ENCODE measurements at places on chromosomes 11 and 22.

GRCh38 chr11:118320515-118320914, 16.0 kb downstream of the CD3E start:
- DNase-seq, result no peak

DNA sequence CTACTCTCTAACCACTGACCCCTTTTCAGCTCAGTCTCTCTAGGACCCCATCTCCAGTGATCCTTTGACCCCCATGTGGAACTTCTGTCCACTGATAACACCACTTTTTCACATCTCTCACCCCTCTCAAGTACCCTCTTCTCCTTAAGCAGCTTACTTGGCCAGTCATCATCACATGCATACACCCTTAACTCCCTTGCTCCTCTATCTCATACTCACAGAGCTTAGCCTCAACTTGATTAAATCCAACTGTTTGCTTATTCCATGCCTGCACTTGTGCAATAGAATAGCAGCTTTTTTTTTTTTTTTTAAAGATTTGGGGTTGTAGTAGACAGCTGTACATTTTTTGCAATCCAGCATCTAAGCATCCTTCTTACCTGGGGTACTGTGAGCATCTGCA, 22.2 kb downstream of the AQP11 start:
- DNase-seq, result no peak

DNA sequence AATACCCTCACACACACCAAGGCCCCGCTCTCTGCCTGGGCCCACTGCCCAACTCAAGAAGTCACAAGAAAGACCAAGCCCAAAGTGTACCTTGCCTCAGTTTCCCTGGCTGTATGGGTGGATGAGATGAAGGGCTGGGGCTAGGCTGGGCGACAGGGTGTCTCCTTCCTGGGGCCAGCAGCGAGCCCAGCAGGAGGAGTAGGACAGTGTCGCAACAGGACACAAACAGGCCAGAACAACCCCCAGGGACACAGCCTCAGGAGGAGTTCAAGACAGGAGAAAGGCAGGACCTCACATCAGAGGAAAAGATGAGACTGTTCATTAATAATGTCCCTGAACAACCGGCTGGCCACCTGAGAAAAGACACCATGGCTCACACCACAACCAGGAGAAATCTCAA, 13.3 kb downstream of the CSNK1E start:
- DNase-seq, result no peak

DNA sequence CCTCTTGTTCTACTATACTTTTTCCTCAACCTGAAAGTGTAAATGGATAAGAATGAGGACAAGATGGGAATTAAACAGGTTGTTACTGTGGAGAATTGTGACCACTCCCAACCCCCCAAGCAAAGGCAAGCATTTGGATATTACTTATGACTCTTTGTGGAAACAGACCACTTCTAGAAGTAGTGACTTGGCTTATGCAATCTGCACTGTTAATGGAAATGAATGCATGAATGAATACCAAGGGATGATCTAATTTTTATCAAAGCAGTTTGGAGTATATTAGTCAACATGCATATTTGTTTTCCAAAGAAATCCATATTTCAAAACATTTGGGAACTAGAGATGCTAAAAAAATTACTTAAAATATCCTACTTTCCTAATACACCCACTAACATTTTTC, 35.3 kb downstream of the AMOTL1 start:
- no peak for DNase-seq

GRCh38 chr22:33105501-33105911, 47.3 kb upstream of the SYN3 start:
- peak; percentile 43 for DNase-seq

GRCh38 chr11:118975771-118976709, 4.5 kb downstream of the FOXR1 start:
- DNase-seq, result no peak

GRCh38 chr11:134207538-134208239, 16.1 kb downstream of the NCAPD3 start:
- DNase-seq, result no peak

DNA sequence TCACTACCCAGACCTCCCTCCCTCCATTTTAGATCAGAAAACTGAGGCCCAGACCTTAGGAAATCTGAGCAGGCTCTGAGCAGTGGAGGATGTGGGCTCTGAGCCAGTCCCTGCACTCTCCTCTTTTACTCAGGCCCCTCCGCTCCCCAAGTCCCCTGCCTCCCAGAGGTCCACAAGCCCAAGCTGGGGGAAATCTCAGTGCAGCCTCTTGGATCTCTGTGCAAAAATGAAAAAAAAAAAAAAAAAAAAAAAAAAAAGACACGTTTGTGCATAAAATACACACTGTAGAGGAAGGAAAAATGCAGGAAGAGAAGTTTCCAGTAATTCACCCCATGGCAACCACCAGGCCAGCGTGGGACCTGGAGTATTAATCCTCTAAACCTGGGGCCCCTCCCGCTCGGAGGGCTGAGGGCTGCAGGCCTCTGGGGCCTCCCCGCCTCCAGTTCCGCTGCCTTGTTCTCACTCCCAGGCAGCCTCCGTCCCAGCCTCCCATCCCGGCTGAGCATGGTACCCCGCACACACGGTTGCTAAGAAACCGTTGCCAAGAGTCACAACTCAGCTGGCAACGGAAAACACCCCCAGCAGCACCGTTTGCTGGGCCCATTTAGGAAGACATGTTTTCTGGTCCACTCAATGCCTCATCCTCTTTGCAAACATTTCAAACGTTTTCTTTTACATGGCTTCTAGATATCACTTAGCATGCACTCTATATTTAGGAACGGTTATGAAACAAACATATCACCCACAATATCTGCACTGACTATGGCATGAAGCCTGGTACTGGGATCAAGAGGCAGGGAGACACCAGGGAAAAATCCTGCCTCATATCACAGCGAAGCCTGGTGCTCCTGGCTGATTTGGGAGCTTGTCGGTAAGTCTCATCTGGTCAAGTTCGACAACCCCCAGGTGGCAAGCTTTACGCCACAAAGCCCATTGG, 227.5 kb downstream of the CTTN start:
- no peak for DNase-seq

GRCh38 chr11:35878741-35879140, 65.1 kb upstream of the LDLRAD3 start:
- no peak for DNase-seq

GRCh38 chr11:12693094-12693478, 18.9 kb downstream of the TEAD1 start:
- no peak for DNase-seq

- DNase-seq, result no peak
These were observed 39.4 kb upstream of the CBX6 start for GRCh38 chr22:38911434-38911833.

DNA sequence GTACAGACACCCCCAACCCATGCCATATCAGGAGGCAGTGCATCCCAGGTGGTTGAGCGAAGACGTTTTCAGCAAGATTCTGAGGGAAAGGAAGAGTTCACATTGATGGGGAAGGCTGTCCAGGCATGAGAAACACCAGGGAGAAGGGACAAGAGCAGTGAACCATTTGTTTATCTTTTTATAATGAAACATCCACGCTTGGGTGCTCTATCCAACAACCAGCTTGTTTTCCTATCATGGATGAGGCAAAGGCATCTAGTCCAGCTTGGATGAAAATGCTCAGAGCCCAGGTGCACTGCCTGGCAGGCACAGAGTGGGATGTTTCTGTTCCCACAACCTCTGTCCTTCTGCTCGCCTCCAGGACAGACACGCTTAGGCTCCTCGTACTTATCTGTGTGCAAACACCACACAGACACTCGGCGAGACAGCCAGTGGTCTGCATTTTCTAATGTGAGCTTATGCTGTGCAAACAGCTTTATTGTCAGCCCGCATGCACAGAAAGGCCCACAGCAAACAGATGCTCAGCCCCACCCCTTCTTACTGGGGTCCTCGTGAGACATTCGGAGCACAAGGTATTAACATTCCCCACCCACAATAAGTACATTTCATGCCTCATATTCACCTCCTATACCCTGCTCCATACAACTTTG, 45.4 kb upstream of the NTM start:
- no peak for DNase-seq

GRCh38 chr11:9386901-9387300, 2.4 kb downstream of the IPO7 start:
- no peak for DNase-seq

- no peak for DNase-seq
These were observed 48.7 kb downstream of the TENM4 start for GRCh38 chr11:79392161-79392560.

DNA sequence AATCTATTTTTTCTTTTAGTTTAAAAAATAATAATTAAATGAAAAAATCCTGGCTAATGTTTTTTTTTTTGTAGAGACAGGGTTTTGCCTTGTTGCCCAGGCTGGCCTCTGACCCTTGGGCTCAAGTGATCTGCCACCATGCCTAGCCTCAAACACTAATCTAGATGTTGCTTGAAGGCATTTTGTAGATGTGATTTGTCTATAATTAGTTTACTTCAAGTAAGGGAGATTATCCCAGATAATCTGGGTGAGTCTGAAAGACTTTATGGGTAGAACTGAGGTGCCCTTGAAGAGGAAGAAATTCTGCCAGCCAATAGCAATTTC, 38.6 kb upstream of the RBFOX2 start:
- no peak for DNase-seq

- DNase-seq, result no peak
These were observed at the start of gene PTGDR2 for GRCh38 chr11:60855726-60856633. PTGDR2 (minus strand) TSS chr11:60855950; CDS start chr11:60853722, 2,228 bp downstream.

DNA sequence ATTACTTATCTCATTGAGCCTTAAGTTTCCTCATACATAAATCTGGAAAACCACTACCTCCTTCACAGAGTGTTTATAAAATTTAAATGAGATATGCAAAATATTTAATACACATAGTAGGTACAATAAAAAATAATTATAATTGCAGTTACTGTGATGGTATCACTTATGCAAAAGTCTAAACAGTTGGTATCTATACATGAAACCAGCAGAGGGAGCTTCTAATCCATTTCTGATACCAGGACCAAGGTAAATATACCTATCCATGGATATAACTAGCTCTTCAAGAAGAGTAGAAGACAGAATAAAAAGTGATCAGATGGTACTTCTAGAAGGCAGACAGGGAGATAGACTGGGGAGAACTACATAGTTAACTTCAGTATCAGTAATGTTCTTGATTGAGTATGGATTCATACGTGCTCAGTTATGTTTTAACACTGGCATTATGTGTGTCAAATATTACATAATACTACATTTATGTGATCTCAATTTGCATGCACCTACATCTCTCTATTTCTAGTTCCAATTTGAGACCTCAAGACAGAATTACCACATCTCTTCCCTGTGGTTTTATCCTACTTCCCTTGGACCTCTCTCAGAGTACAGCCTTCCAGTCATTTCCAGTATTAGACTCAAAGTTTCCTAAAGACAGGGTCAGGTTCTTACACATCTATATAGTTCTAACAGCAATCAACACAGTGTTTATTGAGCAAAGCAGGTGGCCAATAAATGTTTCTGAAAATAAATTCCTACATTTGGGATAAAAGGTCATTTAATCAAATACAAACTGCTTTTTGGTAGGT, 13.7 kb upstream of the TSG101 start:
- peak; percentile 47 for DNase-seq

DNA sequence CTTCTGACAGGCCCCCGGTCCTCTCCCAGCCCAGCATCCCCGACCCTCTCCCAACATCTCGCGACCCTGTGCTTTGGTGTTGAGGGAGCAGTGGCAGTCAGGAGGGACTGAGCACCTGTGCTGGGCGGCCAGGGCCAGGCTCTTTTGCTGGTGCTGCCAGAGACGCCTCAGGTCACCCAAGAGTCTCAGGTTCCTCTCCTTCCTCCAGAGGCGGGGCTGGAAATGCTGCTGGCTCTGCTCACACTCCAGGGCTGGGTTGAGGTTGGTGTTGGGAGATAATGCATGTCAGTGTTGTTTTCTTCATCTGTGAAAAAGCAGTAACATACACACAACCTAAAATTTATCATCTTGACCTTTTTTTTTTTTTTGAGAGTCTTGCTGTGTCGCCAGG, 1.2 kb upstream of the IGLL1 start:
- no peak for DNase-seq

DNA sequence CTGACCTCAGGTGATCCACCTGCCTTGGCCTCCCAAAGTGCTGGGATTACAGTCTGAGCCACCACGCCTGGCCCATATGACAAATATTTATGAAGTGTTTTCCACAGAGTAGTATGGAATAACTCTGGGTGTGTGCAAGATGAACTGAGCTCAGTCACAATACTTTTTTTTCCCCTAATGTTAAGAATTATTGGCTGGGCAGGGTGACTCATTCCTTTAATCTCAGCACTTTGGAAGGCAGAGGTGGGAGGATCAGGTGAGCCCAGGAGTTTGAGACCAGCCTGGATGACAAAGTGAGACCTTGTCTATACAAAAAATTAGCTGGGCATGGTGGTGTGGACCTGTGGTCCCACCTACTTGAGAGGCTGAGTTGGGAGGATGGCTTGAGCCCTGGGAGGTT, 6.4 kb downstream of the PTPRJ start:
- DNase-seq, result no peak

GRCh38 chr11:65317025-65317786, 2.5 kb downstream of the CDC42EP2 start:
- no peak for DNase-seq

- no peak for DNase-seq
These were observed 45.1 kb upstream of the TSPAN18 start for GRCh38 chr11:44681698-44682097.

GRCh38 chr22:42623756-42624441, 9.2 kb upstream of the POLDIP3 start:
- no peak for DNase-seq

DNA sequence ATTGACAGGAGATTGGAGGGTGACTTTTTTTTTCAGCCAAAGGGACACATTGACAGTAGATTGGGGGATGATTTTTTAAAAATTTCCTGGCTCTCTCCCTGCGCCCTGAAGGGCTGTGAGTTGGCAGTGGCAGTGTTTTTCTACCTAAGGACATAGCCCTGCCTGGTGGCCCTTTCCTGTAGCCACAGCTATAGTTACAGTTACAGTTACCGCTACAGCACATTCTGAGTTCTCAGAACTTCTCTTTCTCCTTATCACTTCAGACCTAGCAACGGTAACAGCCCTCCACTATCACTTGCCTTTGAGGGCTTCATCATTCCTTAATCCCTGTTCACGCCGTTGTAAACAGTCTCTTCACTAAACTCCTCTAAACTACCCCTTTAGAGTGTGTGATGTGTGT, 684 bp downstream of the MRGPRX2 start:
- no peak for DNase-seq

GRCh38 chr11:11976481-11977127, 31.8 kb downstream of the DKK3 start:
- no peak for DNase-seq

- no peak for DNase-seq
These were observed 60.0 kb upstream of the NUP50 start for GRCh38 chr22:45103756-45104155.
